ENCODE measurements at places on chromosomes 5 and 9.
A peak's percentile ranks its signal among the peaks of the same experiment; 100 is the strongest.

DNA sequence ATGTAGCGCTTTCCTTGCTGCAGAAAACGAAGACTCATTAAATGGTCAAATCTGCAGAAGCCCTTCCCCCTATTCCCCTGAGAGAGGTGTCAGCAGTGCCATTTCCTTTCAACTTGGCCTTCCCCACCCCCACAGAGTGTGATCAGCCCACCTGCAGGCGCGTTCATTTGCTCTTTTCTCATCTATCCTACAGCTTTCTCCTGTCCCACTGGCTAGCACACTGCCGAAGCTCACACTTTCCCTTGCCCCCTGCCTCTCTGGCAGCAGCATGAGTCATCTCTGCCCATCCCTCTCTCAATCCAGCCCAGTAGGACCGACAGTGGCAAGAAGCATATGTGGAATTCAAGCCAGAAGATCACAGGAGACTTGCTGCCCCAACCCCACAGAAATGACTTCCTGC lies 213.8 kb downstream of the FAM114A2 start:
- DNase-seq: no peak

GRCh38 chr5:160188141-160189015 lies 40.9 kb upstream of the FABP6 start:
- DNase-seq: no peak

DNA sequence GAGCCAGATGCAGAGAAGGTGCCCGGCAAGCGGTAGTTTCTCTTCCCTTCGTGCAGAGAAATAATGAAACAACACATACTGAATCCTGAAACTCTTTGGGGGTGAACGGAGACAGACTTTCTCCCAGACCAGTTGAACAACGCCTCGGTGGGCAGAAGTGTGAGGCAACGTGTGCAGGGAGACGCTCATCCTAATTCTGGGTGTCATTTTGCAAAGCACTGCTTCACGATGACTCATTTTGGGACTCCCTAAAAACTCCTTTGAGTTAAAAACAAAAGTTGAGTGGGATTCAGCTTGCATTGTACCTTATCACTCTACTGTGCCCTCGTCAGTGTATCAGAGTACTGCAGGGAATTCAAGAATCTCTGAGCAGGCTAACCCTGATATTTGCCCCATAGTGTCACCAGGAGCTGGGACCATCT lies 3.5 kb upstream of the NEK6 start:
- no peak for DNase-seq

DNA sequence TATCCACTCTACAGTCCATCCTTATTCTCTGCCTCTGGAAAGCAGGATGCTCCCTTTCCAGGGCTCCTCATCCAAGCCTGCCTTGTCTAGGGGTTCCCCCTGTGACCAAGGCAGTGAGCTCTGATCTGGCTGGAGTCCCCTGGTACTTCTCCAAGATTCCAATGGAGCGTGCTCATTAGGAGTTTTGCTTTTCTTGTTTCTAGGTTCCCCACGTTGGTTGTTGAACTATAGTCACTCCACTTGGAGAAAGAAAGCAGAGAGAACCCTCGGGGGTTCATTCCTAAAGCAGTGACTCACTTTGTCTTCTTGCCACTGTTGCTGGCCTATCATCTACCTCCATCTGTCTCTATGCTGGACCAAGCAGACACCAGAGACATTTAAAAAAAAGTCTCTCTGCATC lies 192.6 kb downstream of the TLE4 start:
- DNase-seq: no peak

- no peak for DNase-seq
Measured at GRCh38 chr5:81893961-81894360, 77.9 kb upstream of the ATG10 start.

DNA sequence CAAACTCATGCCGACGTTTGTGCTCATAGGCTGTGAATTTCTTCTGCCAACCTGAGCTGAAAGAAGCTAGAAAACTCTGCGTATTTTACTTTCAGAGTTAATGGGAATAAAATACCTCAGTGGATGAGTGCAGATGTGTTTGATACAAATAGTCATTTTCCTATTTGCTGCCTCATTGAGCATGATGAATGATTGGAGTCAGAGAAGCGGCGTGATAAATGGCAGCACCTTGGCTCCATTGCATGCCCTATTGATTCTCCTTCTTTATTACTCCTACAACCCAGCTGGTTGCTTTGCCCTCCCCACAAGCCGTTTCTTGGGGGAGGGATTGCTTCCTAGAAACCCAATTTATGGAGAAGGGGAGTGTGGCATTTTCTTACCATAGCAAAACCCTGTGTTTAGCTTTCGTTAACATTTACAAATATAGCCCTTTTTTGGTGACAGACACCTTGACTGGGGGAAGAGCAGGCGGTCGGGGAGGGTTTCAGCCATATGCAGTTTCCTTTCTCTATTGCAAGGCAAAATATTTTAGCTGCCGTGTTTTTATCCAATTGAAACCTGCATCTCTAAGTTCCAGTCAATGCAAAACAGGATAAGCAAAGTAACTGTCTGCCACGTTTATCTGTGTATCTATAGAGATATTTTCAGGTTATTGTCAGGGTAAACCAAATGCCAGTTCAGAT lies 93.1 kb upstream of the TBCA start:
- DNase-seq: no peak

- no peak for DNase-seq
Measured at GRCh38 chr5:42579320-42579719, 156.1 kb downstream of the GHR start.

- DNase-seq: no peak
Measured at GRCh38 chr9:80811656-80812055, 877.7 kb downstream of the TLE1 start.

DNA sequence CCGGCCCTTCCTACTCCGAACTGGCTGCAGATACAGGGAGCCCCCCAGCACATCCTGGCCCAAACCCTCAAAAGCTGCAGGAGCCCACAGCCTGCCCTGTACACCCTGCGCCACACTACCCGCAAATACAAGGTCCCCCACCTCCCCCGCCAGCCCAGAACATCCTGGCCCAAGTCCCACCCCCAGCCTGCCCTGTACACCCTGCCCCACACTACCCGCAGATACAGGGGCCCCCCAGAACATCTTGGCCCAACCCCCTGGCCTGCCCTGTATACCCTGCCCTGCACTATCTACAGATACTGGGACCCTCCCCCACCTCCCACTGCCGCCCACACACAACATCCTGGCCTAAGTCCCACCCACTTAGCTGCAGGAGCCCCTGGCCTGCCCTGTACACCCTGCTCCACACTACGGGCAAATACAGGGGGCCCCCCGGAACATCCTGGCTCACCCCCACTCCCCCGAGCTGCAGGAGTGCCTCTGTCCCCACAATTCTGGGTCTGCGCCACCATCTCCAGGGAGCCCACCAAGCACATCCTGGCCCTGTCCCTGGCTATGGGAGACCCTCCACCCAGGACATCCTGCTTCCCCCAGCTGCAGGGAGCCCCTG lies 8.3 kb downstream of the LPCAT1 start:
- no peak for DNase-seq

GRCh38 chr9:95124582-95125367 lies 192.7 kb downstream of the FANCC start:
- no peak for DNase-seq

- DNase-seq: no peak
Measured at GRCh38 chr5:184471-184870, 6.8 kb upstream of the LRRC14B start.

DNA sequence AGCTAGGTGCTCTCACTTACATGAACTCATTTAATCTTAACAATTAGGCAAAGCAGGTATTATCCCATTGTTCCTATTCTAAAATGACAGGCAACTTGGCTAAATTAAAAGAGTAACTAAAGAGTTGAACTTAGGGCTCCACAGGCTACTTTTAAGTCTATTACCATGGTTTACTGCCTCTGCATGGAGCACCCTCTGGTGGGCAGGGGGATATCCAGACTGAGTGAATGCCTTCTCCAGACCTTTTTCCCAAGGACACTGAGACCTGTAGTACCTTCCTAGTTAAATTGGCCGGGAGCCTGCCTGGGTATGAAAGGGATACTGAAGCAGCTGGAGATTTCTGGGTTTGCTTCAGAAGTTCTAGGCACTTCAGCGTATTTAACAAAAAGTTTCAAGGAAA lies 238.1 kb downstream of the ELAVL2 start:
- DNase-seq: no peak

DNA sequence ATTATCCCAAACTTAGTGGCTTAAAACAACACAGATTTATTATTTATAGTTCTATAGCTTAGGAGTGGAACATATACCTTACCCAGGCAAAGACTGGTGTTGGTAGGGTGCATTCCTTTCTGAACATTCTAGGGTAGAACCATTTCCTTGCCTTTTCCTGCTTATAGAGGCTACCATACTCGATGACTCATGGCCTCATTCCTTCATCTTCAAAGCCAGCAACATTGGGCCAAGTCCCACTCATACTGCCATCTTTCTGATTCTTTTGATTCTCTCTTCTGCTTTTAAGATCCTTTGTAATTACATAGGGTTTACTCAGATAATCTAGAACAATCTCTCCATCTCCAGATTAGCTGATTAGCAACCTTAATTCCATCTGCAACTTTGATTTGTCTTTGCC lies 452.7 kb upstream of the KLF4 start:
- DNase-seq: no peak

- no peak for DNase-seq
Measured at GRCh38 chr5:59919484-59919883, 26.0 kb upstream of the PDE4D start.

GRCh38 chr5:33067291-33067690 lies 356.2 kb downstream of the NPR3 start:
- no peak for DNase-seq

DNA sequence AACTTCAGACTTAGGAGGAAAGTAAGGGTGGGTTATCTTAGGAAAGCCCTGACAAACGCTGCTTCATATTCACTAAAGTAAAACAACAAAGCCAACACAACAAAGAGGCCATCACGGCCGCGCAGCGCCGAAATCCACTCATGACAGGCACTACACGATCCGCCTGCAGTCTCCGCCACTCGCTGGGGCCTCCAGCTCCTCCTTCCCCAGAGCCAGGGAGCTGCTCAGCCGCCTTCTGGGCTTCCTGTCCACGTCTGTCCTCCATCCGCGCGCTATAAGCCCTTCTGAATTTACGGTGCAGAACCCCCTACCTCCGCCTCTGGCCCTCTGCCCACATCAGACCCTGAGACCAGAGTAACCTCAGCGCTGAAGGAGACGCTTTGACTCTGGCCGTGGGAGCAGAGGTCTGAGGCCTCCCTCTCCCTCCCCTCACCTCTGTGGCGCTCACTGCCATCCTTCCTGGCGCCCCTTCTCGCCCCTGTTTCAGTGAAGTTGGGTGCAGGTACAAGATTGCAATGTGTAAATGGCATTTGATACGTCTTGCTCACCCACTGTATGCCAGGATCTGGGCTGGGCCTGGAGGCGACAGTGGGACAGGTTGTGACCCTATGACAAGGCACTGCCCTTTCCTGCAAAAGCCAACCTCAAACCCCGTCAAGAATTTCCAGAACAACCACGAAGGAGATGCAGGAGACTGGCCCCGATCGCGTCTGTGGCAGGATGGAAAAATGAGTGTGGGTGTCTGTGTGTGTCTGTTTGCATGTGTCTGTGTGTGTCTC lies 74.9 kb upstream of the PHYKPL start:
- DNase-seq: no peak

DNA sequence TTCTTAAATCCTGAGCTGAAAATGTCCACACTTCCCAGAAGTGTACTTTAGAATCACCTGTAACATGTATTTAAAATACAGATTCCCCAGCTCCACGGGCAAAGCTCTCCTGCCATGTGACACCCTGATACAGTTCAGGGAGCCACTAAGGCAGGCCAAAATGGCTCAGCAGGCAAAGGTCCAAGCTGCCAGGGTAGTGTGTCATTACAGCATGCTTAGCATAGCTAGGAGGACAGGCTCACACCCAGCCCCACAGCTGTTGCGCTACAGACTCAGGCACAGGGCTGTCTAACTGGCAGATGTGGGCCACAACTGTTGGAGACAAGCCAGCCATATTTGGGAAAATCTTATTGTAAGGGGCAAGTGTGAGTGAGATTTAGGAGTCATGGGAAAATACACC lies 73.0 kb downstream of the C9orf85 start:
- no peak for DNase-seq

GRCh38 chr5:116135344-116135743 lies 50.5 kb downstream of the COMMD10 start:
- no peak for DNase-seq

GRCh38 chr9:6054280-6055099 lies 39.1 kb upstream of the RANBP6 start:
- no peak for DNase-seq

GRCh38 chr5:62305358-62305714 lies 670 bp upstream of the KIF2A start:
- DNase-seq: no peak

- no peak for DNase-seq
Measured at GRCh38 chr9:121840838-121841760, 189.7 kb downstream of the DAB2IP start.

- DNase-seq: peak; percentile 35
Measured at GRCh38 chr9:90964101-90965020, 162.7 kb downstream of the SYK start.

GRCh38 chr5:99724732-99725290 lies 796.0 kb upstream of the CHD1 start:
- no peak for DNase-seq

GRCh38 chr5:145347026-145347616 lies 488.0 kb downstream of the PRELID2 start:
- DNase-seq: no peak

DNA sequence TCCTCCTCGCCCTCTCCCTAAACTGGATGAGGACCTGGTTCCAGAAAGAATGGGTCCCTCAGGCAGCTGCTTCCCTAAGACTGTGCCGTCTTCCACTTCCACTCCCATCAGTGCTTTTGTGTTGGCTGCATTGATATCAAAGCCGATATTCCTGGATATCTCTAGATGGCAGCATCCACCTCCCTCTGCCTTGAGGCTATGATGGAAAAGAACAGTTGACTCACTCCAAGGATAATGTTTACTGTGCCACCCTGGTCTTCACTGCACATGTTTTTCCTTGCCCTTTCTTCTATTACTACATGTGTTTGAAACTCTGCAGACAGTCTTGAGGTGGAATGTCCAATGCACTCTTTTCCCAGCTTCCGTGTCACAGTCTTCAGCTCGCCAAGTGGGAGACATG lies 211.6 kb downstream of the MAST4 start:
- DNase-seq: no peak

DNA sequence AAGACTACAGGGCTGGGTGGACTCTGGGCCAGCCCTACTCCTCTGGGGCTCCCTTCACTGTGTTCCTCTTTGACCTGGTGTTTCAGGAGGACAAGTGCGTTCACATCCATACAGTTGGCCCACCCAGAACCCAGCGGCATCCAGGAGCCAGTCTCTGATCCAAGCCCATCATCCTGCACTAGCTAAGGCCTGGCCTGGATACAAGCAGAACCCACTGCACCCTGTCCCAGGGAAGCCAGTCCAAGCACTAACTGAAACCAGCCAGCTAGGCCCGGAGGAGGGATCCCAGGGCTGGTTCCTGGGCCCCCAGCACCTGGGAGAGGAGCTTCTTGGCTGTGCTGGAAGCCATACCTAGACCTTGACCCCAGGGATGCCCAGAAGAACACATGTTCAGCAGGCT lies 4.1 kb upstream of the GBGT1 start:
- DNase-seq: no peak
